ENCODE measurements at places on chromosomes 13 and 19.

GRCh38 chr13:27533155-27533643 lies 82.8 kb upstream of the MTIF3 start:
- peak; percentile 94 for DNase-seq

GRCh38 chr19:35149463-35149862 lies 5.1 kb upstream of the FXYD5 start:
- no peak for DNase-seq

DNA sequence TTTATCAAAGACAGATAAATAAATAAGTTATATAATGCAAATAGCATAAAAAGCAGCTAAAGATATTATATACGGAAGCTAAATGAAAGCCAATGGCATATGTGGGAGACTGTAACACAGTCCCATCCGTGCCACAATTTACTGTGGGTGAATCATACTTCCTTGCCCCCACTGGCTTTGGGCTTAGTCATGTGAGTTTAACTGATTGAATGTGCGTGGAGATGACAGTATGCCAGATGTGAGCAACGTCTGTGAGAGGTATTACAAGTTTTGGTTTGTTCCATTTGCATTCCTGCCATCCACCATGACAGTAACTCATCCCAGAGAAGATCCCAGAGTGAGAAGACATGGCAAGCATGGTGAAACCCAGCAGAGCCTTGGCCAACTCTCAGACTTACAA lies 340.0 kb downstream of the SUCLA2 start:
- no peak for DNase-seq

- no peak for DNase-seq
Measured at GRCh38 chr13:95226050-95226449, 75.2 kb downstream of the ABCC4 start.

DNA sequence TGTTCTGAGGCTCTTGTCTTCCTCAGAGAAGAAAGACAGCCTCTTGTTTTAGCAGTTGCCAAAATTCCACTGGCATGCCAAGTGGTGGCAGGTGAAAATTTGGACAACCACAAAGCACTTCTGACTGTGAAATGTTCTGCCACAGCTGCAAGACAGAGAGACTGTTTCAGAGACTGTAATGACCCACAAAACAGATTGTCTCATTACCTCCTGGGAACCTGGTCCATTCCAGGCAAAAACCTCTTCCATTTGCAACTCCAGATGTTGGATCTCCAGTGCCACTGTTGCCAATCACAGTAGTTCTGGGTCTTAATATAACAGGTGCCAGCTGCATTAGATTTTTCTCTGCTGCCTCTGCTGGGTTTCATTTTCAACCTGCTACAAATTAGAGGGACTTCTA lies 911.5 kb downstream of the UQCRFS1 start:
- no peak for DNase-seq

GRCh38 chr13:28384789-28385188 lies 110.1 kb downstream of the FLT1 start:
- DNase-seq: no peak
